ENCODE measurements at places on chromosomes 6 and 20.

GRCh38 chr6:5442916-5443315 lies 181.6 kb downstream of the FARS2 start:
- DNase-seq = no peak

GRCh38 chr20:31759836-31760518 lies 20.9 kb downstream of the TPX2 start:
- DNase-seq = no peak

DNA sequence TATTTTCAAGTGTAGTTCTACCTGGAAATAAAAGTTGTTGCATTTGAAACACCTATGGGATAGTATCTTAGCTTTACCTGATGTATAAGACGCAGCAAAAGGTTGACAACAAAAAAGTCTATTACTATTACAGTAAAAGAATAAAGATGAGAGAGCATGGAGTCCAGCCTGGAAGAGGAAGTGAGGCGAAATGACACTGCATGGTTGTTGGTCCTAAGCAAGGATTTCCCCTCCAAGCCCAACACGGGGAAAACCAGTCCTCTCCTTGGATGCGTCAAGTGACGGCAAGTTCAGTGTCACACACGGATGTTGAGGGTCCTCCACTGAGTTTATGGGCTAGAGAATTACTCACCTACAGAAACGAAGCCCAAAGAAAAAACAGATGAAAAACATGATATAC lies 51.7 kb downstream of the COL11A2 start:
- no peak for DNase-seq

DNA sequence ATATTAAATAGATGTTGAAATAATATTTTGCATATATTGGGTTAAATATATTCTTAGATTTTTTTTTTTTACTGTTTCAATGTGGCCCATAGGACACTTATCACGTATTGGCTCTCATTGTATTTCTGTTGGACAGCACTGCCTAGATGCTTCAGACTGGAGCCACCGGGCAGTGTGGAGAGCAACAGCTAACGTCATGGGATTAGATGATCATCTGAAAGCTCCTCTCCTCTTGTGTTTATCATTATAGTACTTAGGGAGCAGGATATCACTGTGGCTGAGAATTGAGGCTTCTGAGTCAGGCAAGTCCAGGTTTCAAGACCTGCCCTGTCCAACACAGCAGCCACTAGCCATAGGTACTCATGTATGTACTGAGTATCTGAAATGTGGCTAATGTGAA lies 87.4 kb downstream of the ZHX3 start:
- no peak for DNase-seq

GRCh38 chr20:38883981-38884733 lies 42.1 kb upstream of the FAM83D start:
- DNase-seq = no peak

DNA sequence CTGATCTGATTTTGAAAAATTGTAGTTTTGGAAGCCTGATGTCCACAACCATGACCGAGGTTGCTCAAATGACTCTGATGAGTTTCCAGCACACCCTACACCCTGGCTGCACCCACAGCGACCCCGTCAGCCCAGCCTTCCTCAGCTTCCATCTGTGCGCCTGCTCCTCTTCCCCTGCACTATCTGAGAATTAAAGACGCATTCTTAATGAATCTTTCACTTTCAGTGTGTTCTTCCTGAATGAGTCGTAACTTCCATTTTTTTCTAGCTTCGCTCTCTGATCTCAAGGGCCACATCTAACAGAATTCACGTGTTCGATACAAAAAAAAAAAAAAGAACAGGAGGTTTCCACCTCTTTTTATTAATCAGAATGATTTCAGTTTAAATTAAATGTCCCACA lies 21.3 kb upstream of the RREB1 start:
- no peak for DNase-seq

- no peak for DNase-seq
These were observed 35.1 kb upstream of the ARMH2 start for GRCh38 chr6:24833711-24834386.

GRCh38 chr6:29112135-29112534 lies 4.3 kb downstream of the OR2J3 start:
- no peak for DNase-seq

GRCh38 chr6:68544450-68544849 lies 90.6 kb upstream of the ADGRB3 start:
- DNase-seq = no peak

GRCh38 chr6:66054967-66055366 lies 347.9 kb upstream of the EYS start:
- DNase-seq = no peak

- no peak for DNase-seq
These were observed 541.2 kb upstream of the JARID2 start for GRCh38 chr6:14704383-14705271.

GRCh38 chr20:23161968-23162696 lies 76.0 kb upstream of the CD93 start:
- DNase-seq = no peak

GRCh38 chr6:116405138-116405537 lies 34.4 kb downstream of the DSE start:
- no peak for DNase-seq

DNA sequence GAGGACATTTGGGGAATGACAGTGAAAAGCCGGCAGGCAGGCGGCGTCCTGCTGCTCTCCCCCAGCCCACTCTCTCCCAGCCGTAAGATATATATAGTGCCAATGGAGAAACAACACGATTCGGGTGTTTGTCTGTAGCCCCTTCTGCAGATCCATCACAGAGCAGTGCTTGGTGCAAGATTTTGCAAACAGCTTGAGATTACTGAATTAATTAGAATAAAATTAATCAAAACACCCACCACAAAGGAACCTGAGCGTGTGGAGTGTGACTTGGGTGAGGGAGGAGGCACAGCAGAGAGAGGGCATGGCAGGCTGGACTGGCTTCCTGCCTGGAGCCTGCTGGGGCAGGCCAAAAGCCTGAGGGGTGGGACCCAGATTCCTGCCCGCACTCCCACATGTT lies 28.8 kb upstream of the CCDC167 start:
- no peak for DNase-seq

- no peak for DNase-seq
These were observed 99.0 kb downstream of the TBX18 start for GRCh38 chr6:84665401-84665800.

DNA sequence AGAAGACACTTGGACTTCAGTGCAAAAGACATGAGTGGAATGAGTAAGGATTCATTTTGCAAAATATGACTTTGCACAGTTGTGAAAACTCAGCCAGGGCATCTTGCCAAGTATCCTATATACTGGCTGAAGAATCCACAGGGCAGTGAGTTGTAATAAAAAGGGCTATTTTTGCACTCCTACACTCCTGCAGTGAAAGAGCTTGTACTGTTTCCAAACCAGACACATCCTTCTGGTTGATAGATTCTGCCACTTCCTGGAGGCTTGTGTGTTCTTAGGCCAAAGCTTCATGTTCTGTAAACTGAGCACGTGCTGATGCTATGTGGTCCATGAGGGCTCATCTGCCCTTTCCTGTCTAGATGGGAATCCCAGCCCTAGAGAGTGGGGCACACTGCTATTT lies 34.9 kb downstream of the GMPR start:
- no peak for DNase-seq

- DNase-seq = no peak
These were observed 117.7 kb downstream of the FIG4 start for GRCh38 chr6:109808837-109809236.

GRCh38 chr20:10133532-10133931 lies 85.1 kb upstream of the SNAP25 start:
- no peak for DNase-seq

- DNase-seq = no peak
These were observed 67.4 kb upstream of the TOP1 start for GRCh38 chr20:40961176-40961575.

DNA sequence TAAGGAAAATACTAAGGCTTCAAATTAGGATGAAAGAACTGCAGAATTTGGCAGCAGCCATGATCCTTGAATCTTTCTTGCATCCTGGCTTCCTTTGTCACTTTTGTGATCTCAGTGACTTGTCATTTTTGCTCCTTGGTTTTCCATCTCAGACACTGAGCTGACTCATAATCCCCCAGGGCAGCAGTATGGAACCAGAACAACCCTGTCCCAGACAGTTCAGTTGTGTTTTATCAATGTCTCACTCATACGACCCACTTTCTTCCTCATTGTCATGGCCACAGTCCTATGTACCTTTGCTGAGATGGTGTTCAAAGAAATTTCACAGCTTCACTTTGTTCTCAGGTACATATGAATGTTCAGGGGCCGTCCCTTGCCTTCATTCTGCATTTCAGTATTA lies 488.5 kb upstream of the BTBD3 start:
- no peak for DNase-seq

DNA sequence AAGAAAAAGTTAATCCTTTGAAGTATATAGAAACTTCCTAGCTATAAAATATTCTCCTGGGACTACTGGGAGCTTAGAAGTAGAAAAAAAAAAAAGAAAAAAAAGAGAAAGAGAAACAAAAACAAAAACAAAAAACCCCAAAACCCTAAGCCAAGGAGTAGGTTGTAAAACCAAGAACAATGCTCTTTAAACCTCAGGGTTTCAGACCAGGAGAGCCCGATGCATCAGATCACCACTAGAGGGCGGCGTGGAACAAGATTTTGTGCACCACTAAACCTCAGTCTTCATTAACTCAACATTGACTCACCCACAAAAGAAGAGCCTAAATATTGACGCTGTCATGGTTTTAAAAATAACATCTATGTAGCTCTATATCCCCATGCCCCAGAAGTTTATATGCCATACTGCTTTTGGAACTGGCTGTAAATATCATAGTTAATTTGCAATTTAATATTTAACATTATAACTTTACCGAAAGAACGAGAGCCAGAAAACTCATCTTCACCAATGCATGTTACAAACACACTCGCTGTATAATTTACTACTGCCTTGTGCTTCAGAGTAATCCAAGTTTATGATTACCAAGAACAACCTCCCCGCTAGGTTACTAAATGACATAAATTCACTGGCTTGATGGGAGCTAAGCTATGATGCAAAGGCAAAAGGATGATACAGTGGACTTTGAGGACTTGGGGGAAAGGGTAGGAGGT lies 19.2 kb downstream of the MCUR1 start:
- DNase-seq = peak; percentile 39

DNA sequence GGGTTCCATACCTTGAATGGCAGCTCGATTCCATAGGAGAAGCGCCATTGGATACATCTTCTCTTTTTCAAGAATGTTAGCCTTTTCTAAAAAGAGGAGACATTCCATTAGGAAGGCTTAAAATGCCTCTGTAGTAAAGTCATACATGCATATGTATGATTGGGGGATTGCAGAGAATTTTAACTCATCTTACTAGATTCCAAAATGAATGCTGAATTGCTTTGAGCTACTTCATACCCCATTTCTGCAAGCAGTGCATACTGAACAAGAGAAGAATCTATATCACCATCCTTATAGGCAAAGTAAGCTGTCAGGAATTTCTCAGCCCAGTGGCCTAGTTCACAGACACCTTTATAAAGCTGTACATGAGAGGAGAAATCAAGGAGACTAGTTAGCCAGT lies 80.3 kb downstream of the NDUFAF5 start:
- DNase-seq = no peak

- no peak for DNase-seq
These were observed 71.4 kb upstream of the UFL1 start for GRCh38 chr6:96450082-96450769.

DNA sequence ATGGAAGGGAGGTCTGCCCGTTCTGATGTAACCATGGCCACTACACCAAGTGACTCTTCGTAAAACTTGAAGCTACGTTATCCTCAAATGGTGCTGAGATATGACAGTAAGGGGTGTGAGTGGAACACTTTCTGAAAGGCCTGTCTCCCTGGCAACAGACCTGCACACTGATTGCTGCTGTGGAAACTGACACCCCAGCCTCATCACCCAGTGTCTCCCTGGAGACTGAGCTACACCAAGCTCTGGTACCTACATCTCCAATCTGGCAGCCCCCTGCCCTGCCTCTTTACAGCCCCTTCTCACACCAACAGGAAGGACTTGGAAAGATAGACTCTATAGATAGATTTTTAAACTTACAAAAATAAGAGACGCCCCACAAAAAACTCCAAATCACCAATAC lies 13.2 kb downstream of the PI16 start:
- DNase-seq = no peak

GRCh38 chr6:143778926-143779325 lies 64.2 kb upstream of the LTV1 start:
- no peak for DNase-seq

DNA sequence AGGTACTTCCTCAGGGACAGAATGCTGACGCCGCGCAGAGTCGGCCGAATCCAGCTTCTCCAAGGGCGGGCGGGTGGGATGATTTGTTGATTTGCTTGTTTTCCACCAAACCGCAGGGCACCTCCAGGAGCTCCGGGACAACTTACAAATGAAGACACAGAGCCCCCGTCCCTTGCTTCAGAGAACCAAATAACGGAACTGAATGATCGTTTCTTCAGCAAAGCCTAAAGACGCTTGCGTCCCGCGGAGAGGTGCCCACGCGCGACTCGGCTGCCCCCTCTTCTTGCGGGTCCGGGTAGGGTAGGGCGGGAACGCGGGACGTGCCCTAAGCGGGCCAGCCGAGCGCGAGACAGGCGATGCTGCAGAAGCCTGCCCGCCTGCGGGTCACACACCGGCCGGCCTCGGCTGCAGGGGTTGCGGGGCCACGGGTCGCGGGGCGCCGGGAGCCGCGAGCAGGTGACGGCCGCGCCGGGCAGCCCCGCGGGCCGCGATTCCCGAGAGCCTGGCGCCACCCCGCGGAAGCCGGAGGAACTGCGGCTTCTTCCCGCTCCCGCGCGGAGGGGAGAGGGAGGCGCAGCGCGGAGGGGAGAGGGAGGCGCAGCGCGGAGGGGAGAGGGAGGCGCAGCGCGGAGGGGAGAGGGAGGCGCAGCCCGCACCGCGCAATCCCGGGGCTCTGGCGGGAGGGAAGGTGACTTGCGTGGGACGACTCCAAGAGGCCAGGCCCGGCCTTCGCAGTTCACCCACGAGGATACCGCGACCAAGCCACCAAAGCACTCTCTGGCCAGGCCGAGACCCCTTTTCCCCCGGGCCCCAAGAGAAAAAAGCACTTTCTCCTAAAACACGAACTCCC lies 7.7 kb upstream of the FOXF2 start:
- no peak for DNase-seq

GRCh38 chr20:46013829-46014516 lies 5.3 kb downstream of the MMP9 start:
- DNase-seq = no peak

GRCh38 chr6:157667211-157668008 lies 155.6 kb upstream of the SNX9 start:
- DNase-seq = peak; percentile 59

Data from GM04503 (cell line).